ENCODE measurements at places on chromosomes 6 and 20.
A peak's percentile ranks its signal among the peaks of the same experiment; 100 is the strongest.

GRCh38 chr20:48149902-48150301 lies 364.6 kb upstream of the SULF2 start:
- no peaks in the 10 kb centered on the region for H3K4me1 ChIP-seq
- H3K27ac ChIP-seq = no peak overlapping the region
- no peak overlapping the region for H3K4me3 ChIP-seq
- no peak for DNase-seq
- H3K36me3 ChIP-seq = no peaks in the 10 kb centered on the region

GRCh38 chr6:119658917-119659316 lies 309.4 kb upstream of the MAN1A1 start:
- H3K4me3 ChIP-seq = no peak overlapping the region
- H3K4me1 ChIP-seq = no peaks in the 10 kb centered on the region
- H3K27me3 ChIP-seq = peaks cover 12% of the 10 kb centered on the region
- no peak for DNase-seq

DNA sequence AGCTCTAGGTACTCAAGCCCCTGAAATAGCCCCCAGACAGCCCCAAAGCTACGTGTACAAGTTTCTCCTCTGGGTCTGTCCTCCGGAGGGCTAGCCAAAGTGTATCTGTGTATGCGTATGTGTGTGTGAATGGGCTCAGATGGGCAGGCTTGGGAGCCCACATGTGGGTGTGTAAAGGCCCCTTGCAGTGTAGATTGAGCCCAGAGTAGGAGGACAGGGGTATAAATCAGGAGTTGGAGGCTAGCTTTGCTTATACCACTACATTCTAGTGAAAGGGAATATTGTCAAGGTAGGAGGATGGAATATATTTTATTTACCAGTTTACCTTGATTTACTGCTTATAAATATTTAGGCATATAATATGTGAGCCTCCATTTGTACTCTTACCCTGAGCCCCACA lies 9.0 kb upstream of the MAP3K7 start:
- no peak overlapping the region for H3K27ac ChIP-seq
- no peak for DNase-seq
- H3K27me3 ChIP-seq = peaks cover 41% of the 10 kb centered on the region
- H3K4me3 ChIP-seq = no peak overlapping the region
- H3K36me3 ChIP-seq = no peaks in the 10 kb centered on the region

- no peak overlapping the region for H3K4me3 ChIP-seq
- no peaks in the 10 kb centered on the region for H3K4me1 ChIP-seq
- H3K36me3 ChIP-seq = peaks cover 20% of the 10 kb centered on the region
- H3K27ac ChIP-seq = no peak overlapping the region
These were observed 11.0 kb downstream of the GFRA4 start for GRCh38 chr20:3652221-3652620.

DNA sequence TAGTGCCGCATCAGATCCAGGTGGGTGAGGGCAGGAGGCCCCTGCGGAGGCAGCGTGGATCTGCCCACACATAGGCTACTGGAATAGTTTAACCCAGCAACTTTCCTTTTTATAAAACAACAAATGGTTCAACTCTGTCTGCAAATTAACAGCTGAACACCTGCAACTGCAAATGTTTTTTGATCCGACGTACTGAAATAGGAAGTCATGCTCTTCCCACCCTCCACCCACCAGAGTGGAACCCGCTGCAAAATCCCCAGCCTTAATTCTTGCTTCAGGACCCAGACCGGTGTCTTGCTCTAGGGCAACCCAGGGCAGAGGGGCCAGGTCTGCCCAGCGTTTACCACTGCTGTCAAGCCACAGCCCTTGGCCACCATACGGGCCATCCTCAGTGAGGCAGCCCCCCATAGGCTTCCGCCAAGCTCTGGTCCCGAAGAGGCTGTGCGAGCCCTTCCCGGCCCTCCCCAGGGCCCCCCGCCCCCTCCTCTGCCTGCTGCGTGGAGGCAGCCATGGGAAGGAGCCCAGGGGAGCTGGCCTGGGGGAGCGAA lies 334.3 kb downstream of the ZFAND3 start:
- no peaks in the 10 kb centered on the region for H3K27me3 ChIP-seq
- no peak for DNase-seq
- peaks cover 22% of the 10 kb centered on the region for H3K36me3 ChIP-seq
- H3K4me1 ChIP-seq = peaks cover 17% of the 10 kb centered on the region
- H3K27ac ChIP-seq = no peak overlapping the region
- H3K4me3 ChIP-seq = no peak overlapping the region

DNA sequence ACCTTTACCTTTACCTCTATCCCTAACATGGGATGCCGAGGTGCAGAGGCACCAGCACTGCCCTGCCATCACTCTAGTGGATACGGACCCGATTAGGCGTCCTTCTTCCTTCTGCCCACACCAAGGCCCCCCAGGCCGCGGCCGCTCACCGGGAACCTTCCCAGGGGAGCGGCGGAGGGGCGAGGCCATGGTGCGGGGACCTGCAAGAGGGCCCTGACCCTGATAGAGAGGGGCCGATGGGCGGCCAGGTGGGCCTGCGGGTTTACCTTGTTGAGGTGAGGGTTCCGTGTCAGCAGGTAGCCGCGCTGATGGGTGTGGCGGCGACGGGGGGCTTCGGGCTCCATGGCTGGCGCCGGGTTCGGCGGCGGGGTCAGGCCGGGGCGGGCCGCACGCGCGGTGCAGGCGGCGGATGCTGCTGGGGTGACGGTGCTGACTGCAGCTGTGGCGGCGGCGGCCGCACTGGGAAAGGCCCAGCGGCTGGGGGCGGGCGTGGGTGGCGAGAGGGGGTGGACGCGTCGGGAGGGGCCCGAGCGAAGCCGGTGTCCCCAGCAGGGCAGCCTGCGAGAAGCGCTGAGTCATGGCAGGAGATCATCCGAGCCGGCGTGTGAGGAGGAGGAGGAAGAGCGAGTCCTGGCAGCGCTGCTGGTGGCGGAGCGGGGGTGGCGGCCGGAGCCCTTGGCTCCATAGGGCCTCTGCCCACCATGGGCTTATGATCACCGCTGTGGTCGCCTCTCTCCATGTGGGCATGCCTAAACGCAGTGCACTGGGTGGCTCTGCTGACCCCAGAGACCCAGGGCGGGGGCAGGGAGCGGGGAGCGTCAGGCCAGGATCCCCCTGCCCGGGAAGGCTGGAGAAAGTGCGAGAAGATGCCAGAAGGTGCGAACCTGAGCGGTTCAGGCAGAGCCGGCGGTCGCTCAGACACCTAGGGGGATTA lies at the start of gene ME1:
Gene ME1, minus strand, starts transcription at position 441 of the 934 bp plus-strand sequence. Its CDS starts 97 bp downstream, at position 344.
- H3K4me1 ChIP-seq = peaks cover 47% of the 10 kb centered on the region
- H3K4me3 ChIP-seq = peak within 1 kb of the TSS; percentile 82
- peak within 1 kb of the TSS; percentile 94 for H3K27ac ChIP-seq
- peak; percentile 92 for DNase-seq
- no peaks in the 10 kb centered on the region for H3K27me3 ChIP-seq
- H3K36me3 ChIP-seq = peaks cover 11% of the 10 kb centered on the region

DNA sequence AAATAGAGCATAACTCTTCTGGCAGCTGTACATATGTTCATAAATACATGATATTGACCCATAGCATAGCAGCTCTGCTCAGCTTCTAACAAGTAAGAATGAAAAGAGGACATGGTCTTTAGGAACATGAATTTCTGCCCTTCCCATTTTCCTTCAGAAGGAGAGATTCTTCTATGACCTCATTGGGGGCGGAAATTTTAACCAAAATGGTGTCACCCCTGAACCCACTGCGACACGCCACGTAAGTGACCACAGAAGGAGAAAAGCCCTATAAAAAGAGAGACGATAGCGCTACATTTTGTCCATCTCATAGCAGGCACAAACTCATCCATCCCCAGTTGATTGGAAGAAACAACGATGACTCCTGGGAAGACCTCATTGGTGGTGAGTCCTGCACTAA lies at the start of gene IL17A:
Gene IL17A, plus strand, starts transcription at position 301 of the 400 bp plus-strand sequence. Its CDS starts 57 bp downstream, at position 358.
- no peaks in the 10 kb centered on the region for H3K4me1 ChIP-seq
- no peaks in the 10 kb centered on the region for H3K36me3 ChIP-seq
- DNase-seq = no peak
- peaks cover 34% of the 10 kb centered on the region for H3K27me3 ChIP-seq

- no peaks in the 10 kb centered on the region for H3K27me3 ChIP-seq
- no peak overlapping the region for H3K27ac ChIP-seq
- no peak for DNase-seq
- H3K4me1 ChIP-seq = peaks cover 9% of the 10 kb centered on the region
These were observed 21.8 kb downstream of the CDS2 start for GRCh38 chr20:5148581-5148980.

- H3K4me1 ChIP-seq = peaks cover 17% of the 10 kb centered on the region
- H3K4me3 ChIP-seq = no peak overlapping the region
- peak overlapping the region; percentile 9 for H3K27ac ChIP-seq
These were observed 298.1 kb downstream of the TFAP2B start for GRCh38 chr6:51116723-51117122.

- H3K27me3 ChIP-seq = no peaks in the 10 kb centered on the region
- H3K36me3 ChIP-seq = peaks cover 2% of the 10 kb centered on the region
- peaks cover 21% of the 10 kb centered on the region for H3K4me1 ChIP-seq
- H3K4me3 ChIP-seq = no peak overlapping the region
- H3K27ac ChIP-seq = no peak overlapping the region
These were observed 32.9 kb upstream of the ERVFRD-1 start for GRCh38 chr6:11144393-11144851.
